Caco-2 (cell line): ENCODE measurements at places on chromosomes 3 and 15. TPM values are rescaled to one million over a fixed set of nuclear protein-coding genes. Genes with fewer than 3 reads are reported as not detected.
A peak's percentile ranks its signal among the peaks of the same experiment; 100 is the strongest.

DNA sequence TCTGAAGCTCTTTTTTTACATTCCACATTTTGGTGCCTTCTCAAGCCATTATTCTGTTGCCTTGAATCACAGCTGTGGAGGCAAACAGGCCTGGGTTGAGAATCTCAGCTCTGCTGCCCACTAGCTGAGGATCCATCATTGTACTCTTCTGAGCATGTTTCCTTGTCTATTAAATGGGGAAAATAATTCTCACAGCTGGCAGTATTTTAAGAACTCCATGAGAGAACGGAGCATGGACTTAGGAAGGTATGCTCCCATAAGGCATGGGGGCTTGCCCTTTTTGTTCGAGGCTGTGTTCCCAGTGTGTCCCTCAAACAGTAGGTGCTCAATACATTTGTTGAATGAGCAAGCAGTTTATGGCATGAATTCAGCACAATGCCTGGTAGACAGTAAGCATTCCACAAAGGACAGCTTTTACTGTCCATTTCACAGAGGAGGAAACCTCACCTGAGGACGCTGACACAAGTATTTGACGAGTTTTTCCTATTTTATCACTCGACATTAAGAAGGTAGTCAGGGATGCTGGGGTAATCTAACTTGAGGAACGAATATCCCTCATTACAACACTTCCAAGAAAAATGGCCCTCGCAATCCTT is 2.1 kb upstream of the PTPRG start:
- no peak for DNase-seq

- no peak for DNase-seq
These were observed 6.4 kb downstream of the TMEM207 start for GRCh38 chr3:190443257-190443656.

GRCh38 chr3:129233538-129233937 is 15.9 kb upstream of the COPG1 start:
- DNase-seq: no peak

DNA sequence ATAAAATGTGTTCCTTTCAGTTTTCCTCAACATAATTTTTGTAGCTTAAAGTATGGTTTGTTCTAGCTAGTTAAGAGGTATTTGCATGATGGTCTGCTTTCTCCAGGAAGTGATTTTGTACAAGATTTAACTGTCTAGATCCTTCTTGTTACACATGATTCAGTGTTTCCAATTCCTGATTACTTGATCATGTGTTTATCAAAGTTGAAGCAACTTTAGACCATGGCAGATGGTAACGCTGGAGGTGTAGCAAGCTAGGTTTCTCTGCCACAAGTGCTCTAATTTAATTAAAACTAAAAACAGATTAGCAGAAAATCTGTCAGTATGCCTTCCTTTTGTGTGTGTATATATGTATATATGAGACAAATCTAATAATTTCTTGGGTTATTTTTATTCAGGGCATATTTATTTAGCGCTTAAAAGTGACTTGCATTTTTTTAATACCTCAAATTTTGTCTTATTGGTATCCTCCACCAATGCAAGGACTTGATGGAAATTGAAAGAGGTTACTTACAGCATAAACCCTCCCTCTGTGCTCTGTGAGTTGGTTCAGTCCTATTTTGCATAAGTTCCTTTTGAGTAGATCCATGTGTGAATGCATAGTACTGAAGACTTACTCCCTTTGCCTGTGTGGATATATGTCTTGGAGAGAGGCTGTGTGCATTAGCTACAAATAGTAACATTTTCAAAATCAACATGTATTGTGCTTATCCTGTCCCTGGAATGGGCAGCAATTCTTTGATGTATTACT is 157.3 kb upstream of the CGNL1 start:
- DNase-seq: no peak

DNA sequence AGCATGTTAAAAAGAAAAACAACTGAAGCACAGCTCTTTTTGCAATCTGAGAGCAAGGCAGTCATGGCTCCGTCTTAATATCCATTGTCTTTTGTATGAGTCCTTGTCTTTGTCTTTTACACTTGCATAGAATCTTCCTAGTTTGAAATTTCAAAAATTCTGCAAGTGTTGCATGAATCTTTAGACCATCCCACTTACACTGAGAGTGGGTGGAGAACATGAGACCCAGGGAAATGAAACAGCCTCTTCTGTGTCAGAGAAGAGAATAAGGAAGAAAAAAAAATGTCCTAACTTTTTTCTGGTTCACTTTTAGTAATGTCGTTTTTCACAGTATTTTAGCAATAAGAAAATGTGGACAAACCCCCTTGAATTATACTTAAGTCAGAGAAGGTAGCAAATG is 12.1 kb upstream of the DCLK3 start:
- DNase-seq: no peak

- no peak for DNase-seq
These were observed 64.5 kb downstream of the ETV5 start for GRCh38 chr3:186044427-186044826.

DNA sequence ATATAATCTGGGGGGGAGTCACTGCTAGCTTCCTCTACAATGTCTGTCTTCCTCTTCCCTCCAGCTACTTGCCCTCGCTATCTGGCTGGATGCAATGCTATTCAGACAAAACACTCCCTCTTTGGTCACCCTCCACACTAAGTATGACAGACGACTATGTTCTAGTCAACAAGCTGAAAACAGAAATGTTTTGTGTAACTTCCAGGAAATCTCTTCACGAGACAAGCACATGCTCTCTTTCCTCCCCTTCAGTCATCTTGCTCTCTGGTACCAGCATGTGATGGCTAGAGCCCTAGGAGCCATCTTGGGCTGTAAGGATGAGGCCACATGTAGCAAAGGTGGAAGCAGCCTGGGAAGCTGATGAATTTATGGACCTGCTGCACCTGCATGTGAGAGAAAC is 151.3 kb downstream of the ARRDC4 start:
- DNase-seq: no peak

- DNase-seq: no peak
These were observed 702 bp upstream of the DNAJC17 start for GRCh38 chr15:40807888-40808461.

DNA sequence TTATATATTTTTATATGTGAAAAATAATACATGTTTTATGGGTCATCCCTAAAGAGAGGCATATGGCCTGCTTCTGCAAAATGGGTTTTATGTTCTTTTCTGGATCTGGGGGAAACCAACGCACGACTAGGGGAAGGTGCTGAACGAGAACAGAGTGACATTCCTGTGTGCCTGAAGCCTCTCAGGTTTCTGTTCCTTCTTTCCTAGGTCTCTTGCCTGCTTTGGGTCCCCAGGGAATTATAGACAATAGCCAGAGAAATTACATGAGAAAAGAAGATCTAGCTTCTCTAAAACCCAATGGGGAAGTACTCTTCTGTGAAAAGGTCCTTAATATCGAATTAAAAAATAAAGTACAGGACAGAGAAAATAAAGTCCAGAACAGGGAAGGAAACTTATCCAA is 66.5 kb downstream of the IGSF11 start:
- no peak for DNase-seq

DNA sequence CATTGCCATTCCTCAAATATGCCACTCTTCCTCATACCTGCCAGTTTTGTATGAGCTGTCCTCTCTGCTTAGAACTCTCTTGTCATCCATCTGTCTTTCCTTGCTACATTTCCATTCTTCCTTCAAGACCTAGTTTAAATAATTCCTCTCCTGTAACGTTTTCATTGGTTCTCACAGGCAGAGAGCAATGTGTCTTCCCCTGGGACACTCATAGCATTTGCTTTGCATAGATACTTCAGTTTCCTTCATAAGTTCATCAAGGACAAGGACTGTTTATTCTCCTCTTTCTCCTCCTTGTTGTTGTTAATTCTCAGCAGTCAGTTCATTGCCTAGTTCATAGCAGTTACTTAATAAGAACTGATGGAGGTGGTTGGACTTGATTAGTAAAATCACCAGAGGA is 10.5 kb downstream of the NR2C2 start:
- DNase-seq: no peak

DNA sequence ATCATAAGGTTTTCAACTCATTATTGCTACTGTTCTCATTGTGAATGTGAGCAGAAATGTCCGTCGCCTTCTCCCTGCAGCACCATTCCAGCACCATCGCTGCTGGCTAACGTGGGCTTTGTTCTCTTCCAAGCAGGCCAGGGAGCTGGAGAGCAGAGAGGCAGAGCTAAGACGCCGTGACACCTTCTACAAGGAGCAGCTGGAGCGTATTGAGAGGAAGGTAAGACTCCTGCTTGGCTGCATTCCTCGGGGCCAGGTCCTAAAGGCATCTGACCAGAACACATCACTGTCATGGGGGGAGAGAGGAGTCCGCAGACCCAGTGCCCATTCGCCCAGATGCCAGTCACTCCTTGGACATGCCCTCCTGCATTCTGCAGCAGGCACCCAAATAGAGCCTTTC is 130.4 kb upstream of the PLXNA1 start:
- DNase-seq: peak; percentile 60

- DNase-seq: no peak
These were observed 30.0 kb downstream of the SHQ1 start for GRCh38 chr3:72818092-72818773.

DNA sequence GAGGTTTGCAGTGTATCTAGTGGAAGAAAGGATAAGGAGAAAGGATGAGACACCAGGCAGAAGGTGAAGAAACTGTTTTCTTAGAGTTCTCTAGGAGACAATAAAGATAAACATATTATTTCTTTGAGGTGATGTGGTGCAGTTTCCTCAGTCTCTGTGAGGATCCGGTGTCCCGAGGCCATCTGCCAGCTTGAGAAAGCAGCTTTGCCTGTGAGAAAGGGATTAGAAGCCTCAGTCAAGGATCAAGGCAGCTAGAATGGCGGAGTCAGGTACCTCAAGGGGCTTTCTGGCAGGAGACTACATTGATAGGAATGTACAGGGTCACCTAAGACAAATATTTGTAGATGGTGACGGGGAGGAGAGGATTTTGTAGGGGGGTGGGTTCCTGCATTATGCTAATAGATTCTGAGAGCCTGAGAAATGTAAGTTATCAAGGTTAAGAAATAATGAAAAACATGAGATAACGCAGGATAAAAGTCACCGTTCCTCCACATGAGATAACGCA is 103.9 kb upstream of the MB21D2 start:
- DNase-seq: peak; percentile 86

DNA sequence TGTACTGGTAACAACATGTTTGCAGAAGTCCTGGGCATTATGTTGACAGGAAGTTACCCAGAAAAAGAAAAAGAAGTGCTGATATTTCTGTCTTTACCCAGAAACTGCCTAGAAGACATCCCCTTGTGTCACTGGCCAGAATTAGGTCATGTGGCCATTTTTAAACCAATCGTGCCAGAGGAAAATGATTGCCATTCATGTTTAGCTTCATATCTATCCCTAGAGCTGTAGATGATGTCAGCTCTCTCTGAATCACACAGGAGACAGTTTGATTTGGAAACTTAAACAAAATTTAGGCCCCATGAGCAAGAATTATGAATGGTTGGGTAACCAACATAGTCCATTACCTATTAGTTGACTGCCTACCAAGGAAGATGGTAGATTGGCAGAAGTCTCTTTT is 8.9 kb upstream of the PLOD2 start:
- DNase-seq: no peak

DNA sequence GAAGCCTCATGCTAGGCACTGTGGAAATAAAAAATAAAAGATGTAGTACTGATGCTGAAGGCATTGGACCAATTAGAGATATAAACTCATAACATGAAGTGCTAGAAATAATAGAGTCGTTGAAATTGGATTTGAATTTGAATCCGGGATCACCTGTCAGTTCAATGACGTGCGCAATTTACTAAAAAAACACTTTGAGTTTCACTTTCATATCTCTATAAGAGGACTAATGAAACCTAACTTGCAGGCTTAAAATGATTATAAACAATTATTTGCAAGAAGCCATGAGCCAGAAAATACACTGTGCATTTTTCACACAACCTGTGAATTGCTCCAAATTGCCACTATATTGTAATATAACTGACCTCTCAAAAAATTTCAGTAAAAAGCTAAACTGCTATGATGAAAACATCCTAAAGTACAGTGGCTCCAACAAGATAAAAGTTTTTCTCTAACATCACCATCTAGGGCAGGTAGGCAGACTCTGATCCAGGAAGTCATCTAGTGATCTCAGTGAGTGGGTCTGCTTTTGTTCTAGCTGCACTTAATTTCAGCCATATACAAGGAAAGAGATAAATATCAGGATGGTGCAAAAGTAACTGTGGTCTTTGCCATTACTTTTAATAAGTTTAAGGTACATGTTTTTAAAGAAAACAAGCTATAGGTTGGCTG is 440.2 kb downstream of the CNTN6 start:
- DNase-seq: no peak

DNA sequence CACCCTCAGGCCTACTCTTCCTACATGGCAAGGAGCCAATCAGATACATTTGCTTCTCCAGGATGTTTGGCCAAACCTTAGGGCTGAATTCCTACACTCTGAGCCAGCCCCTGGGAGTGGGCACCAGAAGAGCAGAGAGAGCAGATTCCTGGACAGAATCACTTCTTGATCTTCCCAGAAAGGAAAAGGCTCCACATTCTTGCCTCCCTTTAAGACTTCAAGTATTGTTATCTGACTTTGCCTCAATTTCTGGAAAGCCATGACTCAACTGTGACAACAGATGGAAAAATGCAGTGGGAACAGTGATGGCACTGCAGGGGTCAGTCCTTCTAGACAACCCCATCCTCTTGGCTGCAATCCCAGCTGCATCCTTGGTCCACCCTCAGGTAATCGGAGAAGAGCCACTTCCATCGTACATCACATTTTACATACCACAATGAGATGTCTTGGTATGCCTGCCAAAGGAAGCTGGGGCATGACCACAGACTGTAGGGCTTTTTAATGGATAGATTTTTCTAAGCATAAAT is 21.0 kb downstream of the SLCO2A1 start:
- no peak for DNase-seq

- no peak for DNase-seq
These were observed 72.9 kb downstream of the RPN1 start for GRCh38 chr3:128577711-128578110.

DNA sequence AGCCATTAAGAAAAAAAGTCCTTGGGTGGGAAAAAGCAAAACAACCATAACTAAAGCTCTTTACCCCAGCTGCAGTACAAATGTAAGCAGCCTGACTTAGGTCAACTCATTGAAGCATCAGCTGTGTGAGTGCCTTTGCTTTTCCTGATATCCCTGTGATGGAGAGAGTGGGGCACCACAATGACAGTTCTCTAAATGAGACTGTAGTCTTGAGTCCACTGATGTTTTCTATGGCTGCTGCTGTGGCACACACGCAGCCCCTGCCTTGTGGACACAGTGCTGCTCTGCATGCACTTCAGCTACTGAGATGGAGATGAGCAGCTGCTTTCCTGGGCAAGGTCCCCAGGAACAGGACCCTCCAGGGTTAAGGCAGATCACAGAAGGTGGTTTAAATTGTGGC is 173.2 kb downstream of the KCNAB1 start:
- DNase-seq: no peak

Gene WNT5A
- 8.8 and 8.9 TPM in 2 replicates for total RNA-seq

Gene GP9
- not detected in 2 replicates for total RNA-seq

Gene LRRC31
- 0.64 and 0.70 TPM in 2 replicates for total RNA-seq

Gene GOLGA6D
- not detected in 2 replicates for total RNA-seq

Gene UROC1
- not detected in 2 replicates for total RNA-seq

Gene GREM1
- total RNA-seq: 0.54 and 0.93 TPM in 2 replicates

Gene FAM3D
- total RNA-seq: not detected in 2 replicates

Gene KLF15
- total RNA-seq: 2.7 and 3.9 TPM in 2 replicates
